Brain pericyte (primary cell): ENCODE measurements at places on chromosomes 6 and 20.

DNA sequence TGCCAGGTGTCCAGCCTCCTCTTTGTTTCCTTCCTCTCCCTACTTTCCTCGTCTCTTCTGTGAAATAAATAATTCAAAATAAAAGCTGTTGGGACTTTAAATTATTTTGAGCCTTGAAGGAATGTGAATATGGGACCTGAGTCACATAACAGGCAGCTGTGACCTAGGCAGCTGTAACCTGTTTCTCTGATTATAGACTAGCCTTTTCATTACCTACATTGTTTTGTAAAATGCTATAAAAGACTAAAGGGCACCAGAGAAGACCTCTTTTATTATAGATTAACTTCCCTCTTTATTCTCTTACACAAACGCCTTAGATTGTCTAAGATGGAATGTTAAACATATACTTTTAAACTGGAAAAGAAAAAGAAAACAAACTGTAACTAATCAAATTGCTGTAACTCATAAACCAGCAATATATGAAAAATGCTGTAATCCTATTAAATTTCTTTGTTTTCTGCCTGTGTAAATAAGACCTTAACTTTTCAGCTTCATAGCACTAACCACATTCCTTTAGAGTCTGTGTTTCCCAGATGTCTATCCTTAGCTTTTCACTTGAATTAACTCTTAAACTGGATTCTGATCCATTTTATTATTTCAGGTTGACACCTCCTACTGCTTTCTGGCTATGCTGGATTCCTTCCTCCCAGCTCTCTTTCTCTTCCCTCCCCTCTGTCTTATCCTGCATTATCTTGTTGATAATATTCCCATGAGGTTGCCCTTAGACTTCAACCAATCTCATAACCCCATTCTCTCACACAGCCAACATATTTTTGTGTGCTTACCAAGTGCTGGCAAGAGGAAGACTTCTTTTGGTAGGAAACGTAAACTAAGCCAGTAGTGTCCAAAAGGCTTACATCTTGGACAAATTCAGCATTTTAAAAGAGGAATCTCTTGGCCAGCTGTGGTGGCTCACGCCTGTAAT lies 69.2 kb downstream of the TPD52L1 start:
- no peak for DNase-seq

- DNase-seq: no peak
Measured at GRCh38 chr20:33438481-33438880, 5.1 kb downstream of the SNTA1 start.

DNA sequence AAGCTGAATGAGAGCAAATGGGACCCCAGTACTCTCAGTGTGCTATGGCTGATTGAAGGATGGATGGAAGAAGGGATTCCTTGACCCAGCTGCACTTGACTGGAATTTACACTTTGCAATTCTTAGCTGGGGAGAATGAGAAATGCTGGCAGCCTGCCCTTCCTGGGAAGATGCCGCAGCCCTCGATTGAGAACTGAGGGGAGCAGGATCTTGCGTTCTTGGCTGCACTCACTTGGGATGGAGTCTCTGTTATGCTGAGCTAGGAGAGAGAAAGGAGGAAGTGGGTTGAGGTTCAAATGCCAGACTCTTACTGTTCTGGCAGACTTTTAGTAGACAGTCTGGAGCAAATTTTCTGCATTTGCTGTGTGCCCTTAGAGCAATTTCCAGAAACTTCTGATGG lies 221.2 kb downstream of the FNDC1 start:
- no peak for DNase-seq

DNA sequence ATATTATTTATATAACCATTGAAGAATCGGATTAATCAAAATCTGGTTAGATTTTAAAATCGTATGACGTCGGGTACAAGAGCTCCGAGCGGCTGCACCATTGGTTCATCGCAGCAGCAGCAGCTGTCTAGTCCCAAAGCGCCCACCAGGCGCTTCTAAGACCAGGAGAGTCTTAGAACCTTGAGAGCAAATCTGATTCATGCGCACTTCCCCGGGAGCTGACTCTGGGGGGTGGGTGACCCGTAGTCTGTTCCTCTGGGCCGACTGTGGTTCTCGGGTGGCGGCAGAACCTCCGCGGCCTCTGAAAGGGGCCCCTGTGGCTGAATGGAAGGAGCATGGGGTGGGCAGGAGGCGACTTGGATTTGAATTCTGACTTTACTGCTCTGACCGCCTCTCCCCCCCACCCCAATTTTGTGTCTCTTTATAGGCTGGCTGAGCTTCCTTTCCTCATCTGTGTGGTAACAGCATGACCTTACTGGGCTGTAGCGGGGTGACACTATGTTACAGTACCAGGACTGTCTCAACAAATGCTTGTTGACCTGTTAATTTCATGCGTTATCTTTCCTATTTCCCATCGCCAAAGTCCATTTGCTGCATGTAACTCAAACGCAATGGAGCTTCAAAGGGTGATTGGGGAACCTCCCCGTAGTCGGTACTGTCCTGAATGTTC lies 119.7 kb downstream of the RTN4IP1 start:
- DNase-seq: no peak

- DNase-seq: no peak
Measured at GRCh38 chr20:40894237-40894630, 134.4 kb upstream of the TOP1 start.

DNA sequence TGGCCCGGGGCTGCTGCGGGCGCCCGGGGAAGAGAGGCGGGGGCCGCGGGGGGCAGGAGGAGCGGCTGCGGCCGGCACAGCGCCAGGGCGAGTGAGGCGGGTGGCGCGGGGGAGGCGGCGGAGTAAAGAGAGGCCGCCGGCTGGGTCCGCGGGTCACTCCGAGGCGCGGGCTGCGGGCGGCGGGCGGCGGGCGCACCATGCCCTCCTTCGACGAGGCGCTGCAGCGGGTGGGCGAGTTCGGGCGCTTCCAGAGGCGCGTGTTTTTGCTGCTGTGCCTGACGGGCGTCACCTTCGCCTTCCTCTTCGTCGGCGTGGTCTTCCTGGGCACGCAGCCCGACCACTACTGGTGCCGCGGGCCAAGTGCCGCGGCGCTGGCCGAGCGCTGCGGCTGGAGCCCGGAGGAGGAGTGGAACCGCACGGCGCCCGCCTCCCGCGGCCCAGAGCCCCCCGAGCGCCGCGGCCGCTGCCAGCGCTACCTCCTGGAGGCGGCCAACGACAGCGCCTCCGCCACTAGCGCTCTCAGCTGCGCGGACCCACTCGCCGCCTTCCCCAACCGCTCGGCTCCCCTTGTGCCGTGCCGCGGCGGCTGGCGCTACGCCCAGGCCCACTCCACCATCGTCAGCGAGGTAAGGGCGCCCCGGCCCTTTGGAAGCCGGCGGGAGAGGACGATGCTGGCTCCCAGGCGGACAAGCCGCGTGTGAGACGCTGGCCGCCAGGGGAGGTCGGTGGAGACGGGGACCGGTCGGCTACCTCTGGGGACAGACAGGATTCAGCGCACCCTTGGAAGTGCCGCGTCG lies at the start of gene SLC22A3:
SLC22A3 (plus strand) TSS at position 156 of the 797 bp plus-strand sequence; CDS start at position 198, 42 bp downstream.
- DNase-seq: no peak

- no peak for DNase-seq
Measured at GRCh38 chr6:31009731-31010130, 543 bp upstream of the MUC22 start.

DNA sequence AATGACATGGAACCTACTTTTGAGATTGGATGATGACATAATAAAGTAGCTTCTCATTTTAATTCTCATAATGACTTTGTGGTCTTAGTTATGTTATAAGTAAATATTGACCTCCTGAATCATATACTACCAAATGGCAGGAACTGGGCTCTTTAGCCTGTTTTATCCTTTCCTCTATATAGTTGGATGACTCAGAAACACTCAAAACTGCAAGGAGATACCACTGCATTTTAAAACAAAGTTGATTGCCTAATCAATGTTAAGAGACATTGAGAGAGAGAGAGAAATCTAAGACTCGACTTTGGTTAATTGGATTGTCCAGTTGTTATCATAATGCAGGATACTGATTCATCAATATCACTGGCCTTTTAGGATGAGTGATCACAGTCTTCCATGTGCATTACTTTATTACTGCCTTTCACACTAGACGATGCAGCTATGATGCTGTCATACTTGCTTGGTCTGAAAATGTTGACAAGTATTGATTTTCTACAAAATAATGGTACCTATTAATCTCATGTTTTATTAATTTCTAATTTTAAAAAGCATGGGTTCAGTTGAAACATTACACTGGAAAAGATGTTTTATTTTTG lies 320.0 kb downstream of the NKAIN2 start:
- no peak for DNase-seq

DNA sequence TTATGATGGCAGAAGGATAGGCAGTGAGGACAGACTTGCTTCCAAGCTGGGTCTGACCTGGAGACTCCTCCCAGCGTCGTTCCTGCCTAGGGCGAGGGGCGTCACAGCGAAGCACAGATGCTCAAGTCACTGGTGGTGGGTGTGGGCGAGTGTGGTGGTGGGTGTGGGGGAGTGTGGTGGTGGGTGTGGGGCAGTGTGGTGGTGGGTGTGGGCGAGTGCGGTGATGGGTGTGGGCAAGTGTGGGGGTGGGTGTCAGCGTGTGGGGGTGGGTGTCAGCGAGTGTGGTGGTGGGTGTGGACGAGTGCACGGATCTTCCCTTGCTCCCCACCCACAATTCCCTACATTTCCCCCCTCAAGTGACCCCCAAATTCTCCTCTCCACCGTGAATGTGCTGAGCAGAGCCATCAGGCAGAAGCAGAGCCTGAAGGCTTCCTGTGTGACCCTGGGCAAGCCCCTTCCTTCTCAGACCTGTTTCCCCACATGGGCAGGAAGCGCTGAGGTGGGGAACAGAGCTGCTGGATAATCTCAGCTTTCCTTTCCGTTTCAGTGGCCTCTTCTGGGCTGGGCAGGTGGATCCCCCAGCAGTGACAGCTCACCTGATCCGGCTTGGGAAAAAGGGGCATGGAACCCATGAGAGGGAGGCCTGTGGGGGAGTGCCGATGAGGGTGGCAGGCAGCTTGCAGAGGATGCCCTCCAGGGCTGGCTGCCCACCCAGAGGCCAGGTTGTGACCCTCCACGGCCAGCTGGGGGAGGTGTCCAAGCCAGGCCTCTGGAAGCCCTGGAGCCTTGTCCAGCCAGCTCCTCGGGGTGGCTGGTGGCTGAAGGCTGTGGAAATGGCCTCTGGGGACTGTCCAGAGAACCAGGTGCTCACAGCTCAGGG lies 42.9 kb downstream of the RSPO4 start:
- DNase-seq: no peak

GRCh38 chr6:56009636-56010035 lies 134.2 kb upstream of the BMP5 start:
- DNase-seq: no peak

- no peak for DNase-seq
Measured at GRCh38 chr6:36333931-36334725, 2.6 kb downstream of the BNIP5 start.

- DNase-seq: no peak
Measured at GRCh38 chr20:16929756-16930155, 181.6 kb downstream of the OTOR start.

GRCh38 chr6:90494067-90494780 lies 92.6 kb downstream of the MAP3K7 start:
- DNase-seq: no peak

- DNase-seq: no peak
Measured at GRCh38 chr20:237489-237888, 10.4 kb downstream of the DEFB129 start.

DNA sequence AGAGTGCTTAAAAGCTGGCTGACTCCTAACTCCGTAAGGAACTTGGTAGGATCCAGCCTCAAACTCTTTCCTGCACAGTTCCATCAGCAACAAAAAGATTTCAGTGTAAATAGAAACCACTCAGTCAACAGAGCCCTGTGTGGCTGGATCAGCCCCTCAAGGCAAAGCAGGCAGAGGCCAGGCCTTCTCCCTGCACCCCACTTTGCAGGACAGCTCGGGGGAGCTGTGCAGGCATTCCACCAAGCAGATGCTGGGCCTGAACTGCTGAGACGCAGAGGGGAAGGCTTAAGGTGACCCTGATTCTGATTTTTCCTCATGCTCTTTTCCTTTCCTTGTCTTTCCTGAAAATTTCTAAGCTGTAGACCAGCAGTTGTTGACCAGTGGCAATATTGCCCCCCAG lies 91.5 kb downstream of the NFATC2 start:
- DNase-seq: no peak

GRCh38 chr20:50992733-50993457 lies 30.0 kb downstream of the KCNG1 start:
- DNase-seq: no peak

- no peak for DNase-seq
Measured at GRCh38 chr20:24771542-24772061, 177.5 kb upstream of the CST7 start.

DNA sequence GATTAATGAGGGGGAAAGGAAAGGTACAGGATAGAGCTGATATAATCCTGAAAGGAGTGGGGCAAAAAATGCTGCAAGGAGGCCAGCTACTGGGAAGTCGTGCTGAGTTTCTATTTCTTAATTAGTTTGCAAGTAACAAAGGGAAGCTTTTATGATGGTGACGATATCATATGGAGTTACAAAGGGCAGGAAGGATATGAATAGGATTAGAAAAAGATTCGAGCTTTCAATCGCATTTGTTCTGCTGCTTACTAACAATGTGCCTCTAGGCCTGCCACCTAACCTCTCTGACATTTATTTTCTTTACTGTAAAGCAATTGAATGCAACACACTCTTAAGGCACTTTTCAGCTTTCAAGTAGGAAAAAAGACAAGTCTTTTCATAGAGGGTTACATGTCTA lies 219.2 kb downstream of the CLVS2 start:
- DNase-seq: no peak

- no peak for DNase-seq
Measured at GRCh38 chr6:25777031-25777430, 22.5 kb downstream of the SLC17A4 start.

GRCh38 chr6:137202078-137202477 lies 17.1 kb downstream of the IFNGR1 start:
- DNase-seq: no peak

DNA sequence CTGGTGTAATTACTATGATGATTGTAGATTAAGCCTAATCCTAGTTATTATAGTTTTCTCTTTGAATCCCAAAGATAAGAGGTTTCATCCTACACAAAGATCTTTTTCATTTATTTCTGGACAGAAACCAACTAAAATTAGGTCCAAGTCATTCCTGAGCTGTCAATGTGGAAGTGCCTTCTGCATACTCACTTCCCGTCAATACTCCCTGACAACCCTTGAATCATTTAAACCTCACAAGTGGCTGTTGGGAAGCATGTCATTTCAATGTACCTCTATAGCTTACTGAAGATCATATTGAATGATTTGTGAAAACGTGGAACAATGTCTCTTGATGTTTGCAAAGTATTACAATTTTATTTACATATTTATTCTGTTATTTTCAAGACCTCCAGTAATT lies 274.1 kb downstream of the HACE1 start:
- no peak for DNase-seq

GRCh38 chr6:36536873-36537547 lies 10.3 kb downstream of the STK38 start:
- DNase-seq: no peak

DNA sequence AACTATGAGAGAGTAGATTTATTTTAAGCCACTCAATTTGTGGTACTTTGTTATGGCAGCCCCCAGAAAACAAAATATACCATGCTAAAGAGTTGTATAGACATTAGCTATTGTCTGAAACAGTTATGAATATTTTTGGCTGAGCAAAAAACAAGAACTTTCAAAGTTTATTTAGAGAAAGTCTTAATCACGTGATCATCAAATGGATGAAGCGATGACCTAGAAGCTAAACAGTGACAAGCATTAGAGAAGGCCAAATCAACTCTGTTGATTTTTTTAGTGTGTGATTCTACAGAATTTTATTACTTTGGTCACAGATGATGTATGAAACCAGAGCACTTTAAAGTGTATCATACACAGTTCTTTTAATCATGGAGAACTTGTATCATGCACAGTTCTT lies 1247.9 kb upstream of the MAP3K7 start:
- DNase-seq: no peak

GRCh38 chr6:34788111-34788510 lies 3.8 kb upstream of the BLTP3A start:
- DNase-seq: no peak

GRCh38 chr6:93300661-93301060 lies 118.7 kb downstream of the EPHA7 start:
- DNase-seq: no peak
